Nephron progenitor cell (in vitro differentiated cells): ENCODE measurements at places on chromosomes 4 and X.
A peak's percentile ranks its signal among the peaks of the same experiment; 100 is the strongest.

DNA sequence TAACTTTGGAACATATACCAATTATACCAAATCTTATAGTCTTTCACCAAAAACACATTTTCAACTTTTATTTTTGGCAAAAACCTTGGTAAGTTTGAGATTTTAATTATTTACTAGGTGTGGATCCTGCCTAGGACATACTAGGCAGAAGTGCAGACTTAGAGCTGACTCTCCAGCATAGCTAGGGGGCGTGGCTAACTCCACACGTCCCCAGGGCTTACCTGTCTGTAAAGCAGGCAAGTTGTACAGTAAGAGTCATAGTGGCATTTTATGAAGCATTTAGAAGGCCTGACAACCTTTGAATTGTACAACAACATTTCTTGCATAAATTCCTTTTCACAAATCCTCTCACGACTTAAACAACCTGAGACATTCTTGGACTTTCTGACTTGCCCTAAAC is 19.2 kb upstream of the GRPEL1 start:
- no peak for DNase-seq

GRCh38 chr4:183989461-183989860 is 84.4 kb downstream of the STOX2 start:
- no peak for DNase-seq

GRCh38 chr4:118112117-118113046 is 78.1 kb downstream of the NDST3 start:
- DNase-seq, result no peak

- no peak for DNase-seq
Measured at GRCh38 chrX:40694802-40695201, 40.5 kb downstream of the MED14 start.

DNA sequence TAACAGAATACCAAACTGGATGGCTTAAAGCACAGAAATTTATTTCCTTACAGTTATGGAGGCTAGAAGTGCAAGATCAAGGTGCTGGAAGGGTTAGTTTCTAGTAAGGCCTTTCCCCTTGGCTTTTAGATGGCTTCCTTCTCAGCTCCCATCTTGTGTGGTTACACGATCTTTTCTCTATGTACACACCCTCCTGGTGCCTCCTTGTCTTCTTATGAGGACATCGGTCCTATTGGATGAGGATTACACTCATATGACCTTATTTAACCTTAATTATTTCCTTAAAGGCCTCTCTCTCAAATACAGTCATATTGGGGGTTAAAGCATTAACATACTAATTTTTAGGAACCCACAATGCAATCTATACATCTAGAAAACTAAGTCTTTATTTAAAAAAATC is 787.9 kb upstream of the GALNTL6 start:
- no peak for DNase-seq

GRCh38 chr4:41209187-41209586 is 5.2 kb downstream of the APBB2 start:
- DNase-seq, result no peak

DNA sequence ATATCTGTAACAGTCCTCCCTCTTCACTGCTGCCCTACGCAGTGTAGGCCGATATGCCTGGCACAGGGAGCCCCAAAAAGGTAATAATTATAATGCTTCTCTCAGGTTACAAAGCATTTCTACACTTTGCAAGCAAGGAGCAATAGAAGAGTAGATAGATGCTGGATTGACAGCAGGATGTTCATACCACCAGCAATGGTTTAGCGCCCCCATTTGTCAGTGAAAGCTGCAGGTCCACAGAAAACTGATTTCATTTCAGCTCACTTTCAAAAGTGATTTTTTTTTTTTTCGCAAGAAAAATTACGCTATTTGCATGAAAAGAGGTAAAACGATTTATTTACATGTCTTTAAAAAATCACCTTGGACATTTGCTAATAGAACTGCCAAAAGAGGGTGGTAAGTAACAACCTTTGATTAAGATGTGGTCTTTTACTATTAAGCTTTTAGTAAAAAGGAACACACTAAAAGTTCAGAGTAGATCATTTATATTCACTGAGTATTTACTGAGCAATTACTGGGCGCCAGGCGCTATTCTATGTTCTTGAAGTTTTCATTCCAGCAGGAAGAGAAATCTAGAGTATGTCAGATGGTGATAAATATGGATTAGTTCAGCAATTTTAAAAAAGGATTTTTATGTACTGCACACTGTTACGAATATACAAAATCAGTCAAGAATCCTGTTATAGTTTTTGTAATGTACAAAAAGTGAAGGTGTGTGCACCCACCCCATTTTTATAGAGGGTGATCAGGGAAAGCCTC is 34.4 kb downstream of the HPF1 start:
- no peak for DNase-seq

DNA sequence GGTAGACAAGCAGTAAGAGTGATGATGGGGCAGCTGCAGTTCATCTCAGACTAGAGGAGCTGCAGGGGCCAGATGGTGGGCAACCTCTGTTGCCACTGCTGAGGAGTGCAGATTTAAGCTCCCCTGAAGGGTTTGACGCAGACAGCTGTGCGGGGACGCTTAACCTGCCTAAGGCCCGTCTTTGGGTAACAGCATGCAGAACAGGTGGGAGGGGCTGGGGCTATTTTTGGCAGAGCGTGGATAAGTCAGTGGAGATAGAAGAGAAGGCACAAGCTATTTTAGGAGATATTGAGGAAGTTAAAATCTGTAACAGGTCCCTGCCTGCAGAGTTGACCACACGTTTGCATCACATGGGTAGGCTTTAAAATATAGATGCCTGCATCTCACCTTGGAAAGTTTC is 10.5 kb downstream of the CD99 start:
- DNase-seq, result no peak

DNA sequence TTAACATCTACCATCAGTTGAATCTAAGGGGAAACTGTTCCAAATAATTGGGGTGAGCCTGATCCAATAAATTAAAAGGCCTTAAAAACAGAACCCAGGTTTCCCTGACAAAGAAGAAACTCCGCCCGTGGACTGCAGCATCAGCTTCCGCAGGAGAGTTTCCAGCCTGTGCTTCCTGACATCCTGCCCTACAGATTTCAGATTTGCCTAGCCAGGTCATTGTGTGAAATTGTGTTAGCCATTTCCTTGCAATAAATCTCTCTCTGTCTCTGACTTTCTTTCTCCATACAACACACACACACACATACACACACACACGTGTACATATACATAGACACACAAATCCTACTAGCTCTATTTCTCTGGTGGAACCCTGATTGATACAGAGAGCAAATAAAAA is 48.3 kb upstream of the LCORL start:
- no peak for DNase-seq

GRCh38 chr4:26692014-26692726 is 108.3 kb downstream of the TBC1D19 start:
- no peak for DNase-seq

GRCh38 chrX:10611441-10612090 is 8.8 kb downstream of the MID1 start:
- DNase-seq, result no peak

GRCh38 chr4:53459548-53459947 is 82.1 kb downstream of the FIP1L1 start:
- no peak for DNase-seq

GRCh38 chr4:37644962-37645361 is 41.2 kb downstream of the RELL1 start:
- no peak for DNase-seq

- DNase-seq, result no peak
Measured at GRCh38 chr4:124459941-124460310, 252.6 kb downstream of the ANKRD50 start.

GRCh38 chrX:47413179-47413594 is 42.8 kb downstream of the ZNF157 start:
- DNase-seq, result no peak

GRCh38 chrX:140091125-140091886 is 126.0 kb upstream of the CXorf66 start:
- peak; percentile 71 for DNase-seq

- DNase-seq, result no peak
Measured at GRCh38 chr4:53616219-53616618, 24.9 kb upstream of the LNX1 start.

GRCh38 chrX:82677286-82677685 is 830.8 kb upstream of the POU3F4 start:
- DNase-seq, result no peak
